Stimulated activated CD4-positive, alpha-beta T cell treated with anti-CD3 and anti-CD28 coated beads, Interleukin-12 subunit alpha, Interleukin-12 subunit beta, amount 100 ng/mL, for 48 hours (primary cell): ENCODE measurements at places on chromosomes 2 and 18.

DNA sequence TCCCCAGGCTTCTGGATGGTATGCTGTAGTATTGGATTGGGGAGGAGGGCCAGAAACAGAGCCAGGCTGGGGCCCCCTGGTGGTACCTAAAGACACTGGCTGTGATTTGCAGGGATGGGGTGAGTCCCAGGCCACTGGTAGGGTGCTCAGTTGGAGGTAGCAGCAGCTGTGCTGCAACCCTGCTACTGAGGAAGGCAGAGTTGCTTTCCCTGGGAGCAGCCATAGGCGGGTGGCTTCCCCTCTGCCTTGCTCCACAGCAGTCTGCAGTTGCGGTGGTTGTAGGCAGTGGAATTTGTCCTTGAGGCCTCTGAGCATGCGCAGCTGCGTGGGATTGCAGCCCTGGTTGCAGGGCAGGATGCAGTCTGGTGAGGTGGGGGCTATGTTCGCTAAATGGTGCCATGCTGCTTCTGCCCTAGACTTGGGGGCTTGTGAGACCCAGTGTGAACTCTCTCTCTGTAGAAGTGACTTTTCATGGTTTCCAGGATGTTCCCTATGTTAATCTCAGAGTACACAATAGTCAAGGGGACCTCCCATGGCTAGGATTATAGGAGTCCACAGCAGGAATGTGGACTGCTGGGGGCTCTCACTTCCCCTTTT, 443.5 kb downstream of the XIRP2 start:
- DNase-seq, result no peak

DNA sequence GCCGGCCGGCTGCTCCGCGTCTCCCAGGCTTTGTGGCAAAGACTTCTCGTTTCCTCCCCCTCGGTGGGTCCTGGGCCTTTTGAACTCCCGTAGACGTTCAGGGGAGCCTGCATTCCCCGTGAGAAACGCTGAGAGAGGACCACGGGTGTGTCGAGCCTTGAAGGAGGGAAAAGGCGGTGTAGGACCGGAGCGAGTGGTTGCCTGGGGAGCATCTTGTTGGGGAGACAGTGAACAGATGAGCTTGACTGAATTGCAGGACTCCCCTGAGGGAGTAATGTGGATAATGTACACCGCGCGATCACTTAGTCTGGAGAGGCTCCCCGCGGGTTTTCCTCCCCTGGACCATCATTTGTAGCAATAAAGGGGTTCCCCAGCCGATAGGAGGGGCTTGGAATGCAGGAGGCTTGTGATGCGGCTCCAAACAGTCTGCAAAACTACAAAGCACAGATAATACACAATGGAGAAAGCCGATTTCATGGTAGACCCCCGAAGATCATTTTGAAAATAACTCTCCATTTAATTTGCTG, 769 bp downstream of the ALMS1 start:
- no peak for DNase-seq

- no peak for DNase-seq
Observed at GRCh38 chr18:59909289-59910036, 9.7 kb downstream of the PMAIP1 start.

DNA sequence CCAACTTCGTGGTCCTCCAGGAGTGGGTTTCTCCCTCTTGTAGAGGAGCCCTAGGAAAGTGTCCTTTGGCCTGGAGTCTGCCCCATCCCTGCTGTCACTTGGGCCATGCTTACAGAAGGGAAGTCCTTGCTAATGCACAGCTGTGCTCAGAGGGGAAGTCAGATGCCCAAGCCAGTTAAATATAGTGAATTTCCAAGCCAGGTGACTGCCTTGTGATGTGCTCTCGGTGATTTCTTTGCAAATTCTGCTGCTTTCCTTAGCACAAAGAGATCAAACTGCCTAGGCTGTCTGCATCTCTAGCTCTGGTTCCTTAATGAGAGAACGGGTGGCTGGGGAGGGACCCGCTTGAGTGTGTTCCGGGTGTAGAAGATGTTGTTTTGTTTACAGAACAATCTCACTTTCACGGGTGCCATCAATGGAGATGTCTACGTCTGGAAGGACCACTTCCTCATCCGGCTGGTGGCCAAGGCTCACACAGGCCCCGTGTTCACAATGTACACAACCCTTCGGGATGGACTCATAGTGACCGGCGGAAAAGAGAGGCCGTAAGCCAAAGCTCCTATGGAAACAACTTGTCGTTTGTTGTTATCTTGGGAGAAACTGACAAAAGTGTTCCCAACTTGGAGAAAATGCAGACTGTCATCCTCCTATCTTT, 91.4 kb downstream of the RTN4 start:
- DNase-seq, result no peak

DNA sequence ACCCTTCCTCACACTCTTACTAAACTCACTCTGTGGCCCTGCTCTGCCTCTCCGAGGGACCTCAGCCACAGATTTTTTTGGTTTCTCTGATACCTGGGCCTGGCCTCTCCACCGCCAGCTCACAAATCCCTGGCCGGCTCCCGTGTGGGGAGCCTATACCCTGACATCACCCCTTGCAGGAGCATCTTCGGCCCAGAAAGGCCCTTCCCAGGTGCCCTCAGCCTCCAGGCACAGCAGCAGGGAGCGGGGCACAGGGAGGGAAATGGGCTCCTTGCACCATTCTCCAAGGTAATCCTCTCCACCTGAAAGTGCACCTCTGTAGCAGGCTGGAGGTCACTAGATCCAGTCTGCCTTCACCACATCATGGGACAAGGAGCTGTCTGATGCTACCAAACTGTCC, 43.2 kb downstream of the CRACDL start:
- no peak for DNase-seq

DNA sequence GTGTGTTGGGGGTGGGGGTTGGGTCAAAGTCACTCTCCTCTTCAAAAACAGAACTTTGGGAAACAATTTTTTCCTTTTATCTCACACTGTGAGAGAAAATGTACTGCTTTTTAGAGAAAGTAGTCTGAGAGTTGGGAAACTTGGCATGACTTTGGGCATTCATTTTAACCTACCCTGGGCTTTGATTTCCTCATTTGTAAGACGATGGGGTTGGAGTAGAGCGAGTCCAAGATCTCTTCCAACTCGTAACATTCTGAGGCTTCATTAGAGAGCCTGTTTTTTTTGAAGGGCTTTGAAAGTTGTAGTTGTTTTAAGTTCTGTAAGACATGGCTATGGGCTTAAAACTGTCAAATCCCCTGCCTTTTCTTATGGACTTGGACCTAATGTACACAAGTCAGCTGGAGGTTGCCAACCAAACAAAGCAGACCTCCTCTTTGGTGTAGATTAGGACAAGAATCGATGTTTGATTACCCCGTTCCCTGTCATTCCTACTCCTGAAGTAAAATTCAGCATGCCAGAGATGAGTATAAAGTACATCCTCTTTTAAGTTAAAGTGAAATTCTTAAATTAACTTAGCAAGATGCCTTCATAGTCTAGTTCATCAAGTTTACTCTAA, 8.4 kb downstream of the PHLPP1 start:
- DNase-seq, result no peak

GRCh38 chr2:69305712-69306392, 81.2 kb downstream of the GFPT1 start:
- DNase-seq, result no peak

DNA sequence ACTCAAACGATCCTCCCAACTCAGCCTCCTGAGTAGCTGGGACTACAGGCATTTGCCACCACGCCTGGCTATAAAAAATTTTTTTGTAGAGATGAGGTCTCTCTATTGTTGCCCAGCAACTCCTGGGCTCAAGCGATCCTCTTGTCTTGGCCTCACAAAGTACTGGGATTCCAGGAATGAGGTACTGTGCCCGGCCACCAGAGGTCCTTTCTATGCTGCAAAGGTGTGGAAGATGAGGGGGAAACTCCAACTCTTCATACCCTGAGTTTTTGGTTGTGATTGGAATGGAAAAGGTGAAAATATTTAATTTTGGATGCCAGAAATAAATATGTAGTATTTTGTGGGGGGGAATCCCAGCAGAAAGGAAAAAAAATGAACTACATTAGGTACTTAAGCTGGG, 36.0 kb downstream of the MRPL33 start:
- DNase-seq, result no peak

GRCh38 chr2:76008001-76008702, 297.4 kb upstream of the GCFC2 start:
- no peak for DNase-seq

GRCh38 chr2:114040826-114041225, 150.9 kb downstream of the ACTR3 start:
- DNase-seq, result no peak

DNA sequence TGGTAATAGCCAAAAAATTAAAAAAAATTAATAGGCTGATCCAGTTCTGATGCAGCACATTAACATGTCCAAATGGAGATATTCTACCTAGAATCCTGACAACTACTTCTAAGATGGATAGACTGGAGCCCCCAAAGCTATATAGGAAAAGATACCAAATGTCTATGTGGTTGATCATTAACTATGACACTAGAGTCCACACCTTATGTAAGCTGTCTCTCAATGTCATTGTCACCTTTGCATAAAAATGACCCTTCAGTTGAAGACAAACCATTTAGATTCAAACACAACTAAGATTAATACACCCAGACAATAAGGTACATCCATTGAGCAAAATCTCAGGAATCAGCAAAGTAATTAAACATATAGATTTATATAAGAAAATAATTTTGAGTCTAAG, 14.6 kb downstream of the ZNF396 start:
- DNase-seq, result no peak

DNA sequence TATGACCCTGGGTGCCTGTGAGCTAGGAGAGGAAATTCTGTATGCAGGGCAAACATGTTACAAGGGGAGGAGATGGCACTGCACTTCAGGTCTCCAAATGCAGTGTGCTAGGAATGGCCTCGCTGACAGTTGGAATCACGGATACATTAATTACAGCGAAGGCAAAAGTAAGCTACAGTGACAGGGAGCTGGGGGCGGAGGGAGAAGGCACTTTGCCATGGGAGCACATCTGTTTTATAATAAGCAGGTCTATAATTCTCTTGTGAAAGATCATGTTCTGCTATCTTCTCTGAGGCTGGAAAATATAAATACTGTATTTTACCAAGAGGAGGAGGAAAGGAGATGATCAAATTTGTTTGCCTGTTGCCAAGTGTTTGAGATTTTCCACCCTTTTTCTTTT, 56.3 kb upstream of the FZD5 start:
- no peak for DNase-seq

GRCh38 chr2:44392338-44392943, 30.7 kb downstream of the CAMKMT start:
- no peak for DNase-seq

GRCh38 chr2:132671151-132671835, 1.3 kb upstream of the LYPD1 start:
- DNase-seq, result no peak
